ENCODE measurements at places on chromosomes 11 and 22. TPM values are rescaled to one million over a fixed set of nuclear protein-coding genes. Genes with fewer than 3 reads are reported as not detected.

Gene IRAG1
- not detected for total RNA-seq

Gene DCDC1
- not detected for total RNA-seq

Gene GRM5
- total RNA-seq, result not detected

Gene ACRV1
- not detected for total RNA-seq

DNA sequence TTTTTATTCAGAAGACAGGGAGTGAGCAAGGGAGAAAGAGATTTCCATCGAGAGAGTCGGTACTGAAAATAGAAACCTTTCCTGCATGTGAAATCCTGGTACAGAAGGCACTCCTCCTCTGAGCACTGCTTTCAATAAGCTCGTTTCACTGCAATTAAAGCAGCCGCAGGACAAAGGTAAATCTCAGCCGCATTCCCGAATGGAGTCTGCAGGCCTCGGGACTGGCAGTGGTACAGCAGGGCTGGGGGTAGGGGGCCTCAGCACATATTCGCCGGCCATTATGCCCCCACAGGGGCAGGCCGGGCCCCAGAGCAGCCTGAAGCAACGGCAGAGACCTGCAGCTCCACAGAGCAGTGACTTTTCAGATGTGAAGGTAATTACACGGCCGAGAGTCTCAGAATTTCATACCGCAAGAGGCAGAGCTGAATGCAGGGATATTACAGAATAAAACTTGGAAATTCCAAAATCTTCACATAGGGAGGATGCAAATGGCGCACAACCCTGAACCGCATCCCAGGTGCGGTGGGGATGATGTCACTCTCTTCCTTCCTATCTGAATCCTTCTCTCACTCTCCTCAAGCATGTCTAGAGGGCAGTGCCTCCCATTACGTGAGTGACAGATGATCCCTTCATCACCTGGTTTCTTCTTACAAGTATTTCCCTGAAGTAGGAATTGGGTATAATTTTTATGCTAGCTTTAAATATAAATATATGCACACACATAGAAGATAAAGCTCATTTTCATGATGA lies 622.1 kb downstream of the OPCML start:
- H3K36me3 ChIP-seq, result no peaks in the 10 kb centered on the region
- H3K27me3 ChIP-seq, result no peaks in the 10 kb centered on the region
- no peaks in the 10 kb centered on the region for H3K4me1 ChIP-seq
- DNase-seq, result no peak
- no peak overlapping the region for H3K27ac ChIP-seq
- no peak overlapping the region for H3K4me3 ChIP-seq

DNA sequence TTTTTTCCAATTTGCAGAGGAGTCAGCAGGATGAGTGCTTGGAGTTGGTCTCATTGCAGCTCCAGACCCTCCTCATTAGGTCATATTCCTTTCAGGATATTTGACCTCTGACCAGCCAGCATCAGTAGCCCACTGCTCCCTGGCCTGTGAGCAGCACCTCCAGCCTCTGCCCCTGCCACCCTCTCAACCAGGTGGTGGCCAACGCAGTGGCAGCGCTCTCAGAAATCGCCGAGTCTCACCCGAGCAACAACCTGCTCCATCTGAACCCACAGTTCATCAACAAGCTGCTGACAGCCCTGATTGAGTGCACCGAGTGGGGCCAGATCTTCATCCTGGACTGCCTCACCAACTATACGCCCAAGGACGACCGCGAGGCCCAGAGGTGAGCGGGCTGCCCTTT lies 27.0 kb downstream of the C22orf42 start:
- no peaks in the 10 kb centered on the region for H3K36me3 ChIP-seq
- H3K4me3 ChIP-seq, result no peak overlapping the region
- peaks cover 25% of the 10 kb centered on the region for H3K4me1 ChIP-seq
- no peak overlapping the region for H3K27ac ChIP-seq
- H3K27me3 ChIP-seq, result no peaks in the 10 kb centered on the region

GRCh38 chr22:36741968-36742367 lies 34.0 kb downstream of the IFT27 start:
- peaks cover 9% of the 10 kb centered on the region for H3K27me3 ChIP-seq
- no peak for DNase-seq
- no peaks in the 10 kb centered on the region for H3K4me1 ChIP-seq
- no peak overlapping the region for H3K27ac ChIP-seq

- H3K4me3 ChIP-seq, result peak overlapping the region; percentile 97
- H3K27me3 ChIP-seq, result no peaks in the 10 kb centered on the region
- peaks cover 5% of the 10 kb centered on the region for H3K36me3 ChIP-seq
- peaks cover 54% of the 10 kb centered on the region for H3K4me1 ChIP-seq
- peak; percentile 59 for DNase-seq
Measured at GRCh38 chr11:46119352-46120216, 1.7 kb downstream of the PHF21A start.
